ENCODE measurements at places on chromosomes 5 and 9.

DNA sequence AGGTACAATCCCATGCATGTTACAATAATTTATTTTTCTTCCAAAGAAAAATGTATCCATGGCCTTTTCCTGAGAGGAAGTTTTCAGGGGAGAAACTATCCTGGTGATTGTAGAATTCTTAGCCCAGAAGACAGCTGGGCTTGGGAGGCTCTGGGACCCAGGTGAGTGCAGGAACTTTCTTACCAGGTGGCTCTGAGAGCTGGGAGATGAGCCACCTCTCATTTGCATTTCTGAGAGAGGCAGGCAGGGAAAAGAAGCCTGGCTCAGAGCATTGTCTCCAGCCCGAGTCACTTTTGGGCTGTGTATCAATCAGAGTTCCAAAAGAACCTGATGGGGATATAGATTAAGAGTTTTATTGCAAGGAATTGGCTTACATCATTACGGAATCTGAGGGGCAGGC is 52.7 kb downstream of the ALG2 start:
- DNase-seq, result no peak

GRCh38 chr5:115392611-115393010 is 96.2 kb upstream of the CCDC112 start:
- DNase-seq, result no peak

- DNase-seq, result no peak
These were observed 3.3 kb upstream of the MEF2C start for GRCh38 chr5:88886252-88886651.

- DNase-seq, result no peak
These were observed 81.1 kb downstream of the BOD1 start for GRCh38 chr5:173535166-173535975.

GRCh38 chr9:121567500-121568342 is 68.1 kb upstream of the GGTA1 start:
- no peak for DNase-seq

DNA sequence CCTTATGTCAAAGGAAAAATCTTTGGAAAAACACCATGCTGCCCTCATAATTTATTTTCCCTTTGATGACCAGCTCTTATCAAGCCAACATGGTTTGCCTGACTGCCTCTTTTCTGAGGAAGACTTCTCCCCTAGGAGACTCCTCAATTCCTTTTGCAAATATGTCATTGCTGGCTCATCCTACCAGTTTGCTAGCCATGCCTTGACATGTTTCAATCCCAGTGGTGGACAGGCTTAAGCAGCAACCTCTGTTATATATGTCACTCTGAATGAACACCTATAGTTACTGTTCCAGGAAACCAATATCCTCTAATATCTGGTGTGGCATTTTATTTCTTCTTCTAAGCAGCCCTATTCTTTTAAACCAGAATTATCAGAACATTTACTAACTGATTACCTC is 615.8 kb downstream of the HTR1A start:
- no peak for DNase-seq

DNA sequence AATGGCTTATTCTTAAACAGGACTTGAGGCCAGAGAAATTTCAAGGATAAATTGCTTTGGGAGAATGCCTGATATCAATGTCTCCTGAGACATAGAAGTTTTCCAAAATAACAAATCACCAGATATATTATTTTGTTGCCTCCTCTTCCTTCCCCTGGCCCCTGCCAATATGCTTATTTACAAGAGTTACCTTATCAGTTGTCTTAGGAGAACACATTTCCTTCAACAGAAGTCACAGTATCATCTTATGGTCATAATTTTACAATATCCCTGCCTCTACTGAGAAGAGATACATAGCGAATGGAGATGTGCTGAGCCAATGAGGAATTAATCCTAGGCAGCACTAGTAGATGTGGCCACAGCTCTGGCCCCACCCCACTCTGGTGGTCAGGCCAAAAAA is 43.1 kb downstream of the TMEM252 start:
- DNase-seq, result no peak

- DNase-seq, result no peak
These were observed 7.1 kb downstream of the LRRC26 start for GRCh38 chr9:137162505-137163364.

DNA sequence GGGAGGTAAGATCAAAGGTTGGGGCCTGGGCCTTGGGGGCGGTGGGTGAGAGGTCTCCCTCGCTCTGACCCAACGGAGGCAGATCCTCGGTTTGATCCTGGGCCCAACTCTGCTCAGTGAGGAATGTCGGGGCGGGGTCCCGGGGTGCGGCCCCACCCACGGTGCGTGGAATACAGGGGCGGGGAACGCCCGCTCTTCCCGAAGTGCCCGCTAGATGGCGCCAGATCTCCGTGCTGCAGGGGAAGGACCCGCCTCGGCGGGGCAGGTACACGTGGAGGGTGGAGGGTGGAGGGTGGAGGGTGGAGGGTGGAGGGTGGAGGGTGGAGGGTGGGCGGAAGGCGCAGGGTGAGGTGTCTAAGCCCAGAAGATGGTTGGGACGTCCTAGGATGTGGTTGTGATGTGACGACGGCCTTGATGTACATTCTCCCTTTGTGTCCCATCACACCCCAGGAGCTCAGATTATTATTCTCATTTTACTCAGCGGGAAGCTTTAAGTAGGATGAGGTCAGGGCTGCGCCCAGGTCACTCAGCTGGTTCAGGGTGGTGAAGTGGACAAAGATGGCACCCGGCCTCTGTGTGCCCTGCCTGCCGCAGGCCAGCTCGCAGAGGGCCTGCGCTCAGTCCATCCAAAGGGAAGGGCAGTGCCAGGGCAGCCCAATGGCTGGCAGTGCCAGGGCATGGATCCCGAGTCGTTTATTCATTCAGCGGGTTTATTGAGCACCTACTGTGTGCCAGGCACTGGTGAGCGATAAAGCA is 9.4 kb upstream of the RPS14 start:
- peak; percentile 84 for DNase-seq

DNA sequence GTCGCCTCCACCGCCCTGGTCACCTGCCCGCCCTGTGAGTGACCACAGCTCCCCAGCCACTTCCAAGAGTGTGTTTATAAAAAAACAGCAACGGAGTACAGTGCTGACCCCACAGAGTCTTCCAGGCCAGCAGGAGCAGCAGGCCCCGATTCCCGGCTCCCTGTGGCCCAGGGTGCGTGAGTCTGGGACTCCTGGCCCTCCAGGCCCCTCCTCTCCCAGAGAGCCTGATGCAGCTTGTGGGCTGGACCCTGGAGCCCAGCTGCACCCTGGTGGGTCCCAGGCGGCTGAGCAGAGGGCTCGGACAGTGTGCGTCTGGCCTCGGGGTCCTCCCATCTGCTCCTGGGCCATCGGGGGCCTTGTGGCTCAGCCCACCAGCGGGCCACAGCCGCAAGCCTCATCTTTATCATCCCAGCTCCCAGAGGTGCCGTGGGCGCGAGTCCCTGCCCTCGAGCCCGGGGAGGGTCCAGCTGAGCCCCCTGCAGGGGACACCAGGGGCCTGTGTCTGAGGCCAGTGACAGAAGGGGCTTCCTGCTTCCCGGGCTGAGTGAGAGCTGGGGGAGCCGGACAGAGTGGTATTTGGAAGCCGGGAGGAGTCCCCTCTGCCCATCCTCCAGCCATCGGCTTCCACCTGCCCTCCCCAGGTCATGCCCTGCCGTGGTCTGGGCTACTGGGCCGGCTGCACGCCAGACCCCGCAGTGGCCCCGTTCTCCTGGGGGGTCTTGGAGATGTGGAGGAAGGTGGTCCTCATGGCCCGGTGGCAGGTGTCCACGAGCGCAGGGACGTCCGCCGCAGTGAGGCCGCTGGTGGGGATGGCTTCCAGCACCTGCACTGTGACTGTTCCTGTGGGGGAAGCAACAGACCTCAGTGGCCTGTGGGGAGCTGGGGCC is 10.6 kb downstream of the EGFL7 start:
- no peak for DNase-seq

DNA sequence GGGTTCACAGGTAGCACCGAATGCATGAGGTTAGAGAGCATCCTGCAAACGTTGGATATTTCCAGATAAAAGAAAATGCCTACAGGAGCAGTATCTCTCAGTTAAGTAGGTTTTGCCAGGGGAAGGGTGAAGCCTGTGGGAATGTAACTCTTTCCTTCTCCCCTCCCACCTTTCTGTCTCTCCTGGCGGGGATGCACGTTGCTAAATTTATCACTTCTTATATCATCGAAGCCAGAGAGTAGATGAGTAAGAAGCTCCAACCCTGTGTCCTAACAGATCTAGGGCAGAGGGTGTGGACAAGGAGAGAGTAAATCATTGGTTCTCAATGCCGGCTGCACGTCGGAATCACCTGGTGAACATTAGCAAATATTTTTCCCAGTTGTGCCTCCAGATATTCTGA is 457.5 kb downstream of the ENC1 start:
- DNase-seq, result no peak
